ENCODE measurements at places on chromosomes 2 and 18. TPM values are rescaled to one million over a fixed set of nuclear protein-coding genes. Genes with fewer than 3 reads are reported as not detected.

SAG gene
- not detected for total RNA-seq

G6PC2 gene
- not detected for total RNA-seq

EFEMP1 gene
- total RNA-seq: 40.8 TPM

ANKRD53 gene
- total RNA-seq: 0.23 TPM

CD8B2 gene
- total RNA-seq: 0.26 TPM

GPR39 gene
- total RNA-seq: 33.7 TPM

REEP1 gene
- 50.3 TPM for total RNA-seq

HDLBP gene
- 417 TPM for total RNA-seq

AMER3 gene
- 0.16 TPM for total RNA-seq

CDK15 gene
- total RNA-seq: not detected

CNDP1 gene
- 0.19 TPM for total RNA-seq

GRCh38 chr2:228039752-228040534 lies 141.5 kb downstream of the SPHKAP start:
- no peak for DNase-seq

DNA sequence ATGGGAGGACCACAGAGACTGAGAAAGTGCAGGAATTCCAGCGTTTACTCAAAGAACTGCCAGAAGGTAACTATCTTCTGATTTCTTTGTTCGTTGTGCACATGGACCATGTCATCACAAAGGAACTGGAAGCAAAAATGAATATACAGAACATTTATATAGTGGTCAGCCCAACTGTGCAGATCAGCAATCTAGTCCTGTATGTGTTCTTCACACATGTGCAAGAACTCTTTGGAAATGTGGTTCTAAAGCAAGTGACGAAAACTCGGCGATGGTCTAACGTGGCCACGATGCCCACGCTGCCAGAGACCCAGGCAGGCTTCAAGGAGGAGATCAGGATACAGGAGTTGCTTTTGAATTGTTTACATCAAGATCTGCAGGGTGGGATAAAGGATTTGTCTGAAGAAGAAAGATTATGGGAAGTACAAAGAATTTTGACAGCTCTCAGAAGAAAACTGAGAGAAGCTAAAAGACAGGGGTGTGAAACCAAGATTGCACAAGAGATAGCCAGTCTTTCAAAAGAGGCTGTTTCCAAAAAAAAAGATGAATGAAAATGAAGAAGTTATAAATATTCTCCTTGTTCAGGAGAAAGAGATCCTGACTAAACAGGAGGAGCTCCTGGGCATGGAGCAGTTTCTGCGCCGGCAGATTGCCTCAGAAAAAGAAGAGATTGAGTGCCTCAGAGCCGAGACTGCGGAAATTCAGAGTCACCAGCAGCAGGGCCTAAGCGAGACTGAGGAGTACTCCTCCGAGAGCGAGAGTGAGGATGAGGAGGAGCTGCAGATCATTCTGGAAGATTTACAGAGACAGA lies 8.3 kb upstream of the CHST10 start:
- DNase-seq: no peak

GRCh38 chr2:85048534-85048933 lies 77.6 kb downstream of the KCMF1 start:
- DNase-seq: no peak

GRCh38 chr2:229775614-229776313 lies 61.4 kb upstream of the DNER start:
- DNase-seq: no peak

- DNase-seq: peak; percentile 49
These were observed 12.6 kb upstream of the KCNG2 start for GRCh38 chr18:79784965-79785770.

DNA sequence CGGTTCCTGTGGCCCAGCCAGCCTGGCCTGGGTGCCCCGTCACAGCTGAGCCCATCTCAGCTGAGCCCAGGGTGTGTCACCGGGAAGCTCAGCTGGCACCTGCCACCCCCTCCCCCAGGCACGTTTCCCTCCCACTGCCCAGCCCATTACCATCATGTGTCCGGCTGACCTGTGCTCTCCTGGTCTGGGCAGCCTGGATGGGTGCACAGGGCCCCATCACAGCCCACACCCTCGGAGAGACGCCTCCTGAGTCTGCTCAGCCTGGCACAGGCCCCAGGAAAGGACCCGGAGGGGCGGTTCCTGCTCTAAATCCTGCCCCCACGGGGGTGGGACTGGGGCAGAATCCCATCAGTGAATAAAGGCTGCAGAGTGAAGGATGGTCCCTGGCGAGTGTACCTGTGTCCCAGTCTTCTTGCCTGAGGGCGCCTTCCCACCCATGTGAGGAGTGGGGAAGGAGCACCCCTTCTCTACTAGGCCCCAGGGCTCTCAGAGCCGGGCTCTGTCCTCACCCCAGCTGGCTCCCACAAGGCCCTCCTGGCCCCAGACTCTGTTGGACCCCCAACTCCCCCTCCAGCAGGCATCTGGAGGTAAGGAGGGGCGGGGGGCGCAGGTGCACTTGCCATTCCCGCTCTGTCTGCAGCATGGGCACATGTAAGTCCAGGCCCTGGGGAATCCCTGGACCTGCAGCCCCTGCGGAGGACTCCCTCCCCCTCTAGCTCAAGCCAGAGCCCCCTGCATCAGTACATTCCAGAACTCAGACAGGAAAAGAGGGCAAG lies 21.2 kb downstream of the GPC1 start:
- peak; percentile 42 for DNase-seq

DNA sequence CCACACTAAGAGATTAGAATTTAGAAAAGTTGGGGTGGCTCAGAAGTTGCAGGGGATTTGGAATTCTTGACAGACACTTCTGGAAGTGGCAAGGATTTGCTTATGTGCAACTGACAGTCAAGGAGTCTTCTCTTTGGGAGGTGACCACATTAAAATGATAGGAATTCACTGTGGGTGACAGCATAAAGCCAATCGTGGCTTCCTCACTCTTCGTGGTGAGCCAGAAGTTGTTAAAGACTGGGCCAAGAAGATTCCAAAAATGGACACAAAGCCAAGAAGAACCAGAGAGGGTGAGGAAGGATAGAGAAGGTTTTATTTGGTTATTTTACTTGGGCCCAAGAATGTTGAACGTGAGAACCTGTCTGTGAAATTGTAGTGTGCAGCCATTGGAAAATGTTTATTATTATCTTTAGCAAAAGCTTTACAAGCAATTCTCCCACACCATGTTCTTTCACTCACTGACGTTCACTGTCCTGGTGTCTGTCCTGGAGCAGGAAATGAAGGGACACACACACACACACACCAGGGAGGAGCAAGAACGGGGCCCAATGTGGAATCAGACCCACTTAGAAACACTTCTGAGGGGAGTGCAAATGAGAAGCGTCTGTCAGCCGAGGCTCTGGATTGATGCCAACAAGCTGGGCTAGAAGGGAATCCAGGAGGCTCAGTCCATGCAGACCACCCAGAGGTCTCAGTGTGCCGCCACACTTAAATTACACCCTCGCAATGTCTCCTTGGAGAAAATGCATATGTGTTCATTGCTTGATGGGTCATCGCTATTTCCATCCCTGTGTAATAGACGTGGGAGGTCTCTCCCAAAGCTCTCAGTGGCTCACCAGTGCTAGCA lies 37.2 kb downstream of the STEAP3 start:
- DNase-seq: no peak

DNA sequence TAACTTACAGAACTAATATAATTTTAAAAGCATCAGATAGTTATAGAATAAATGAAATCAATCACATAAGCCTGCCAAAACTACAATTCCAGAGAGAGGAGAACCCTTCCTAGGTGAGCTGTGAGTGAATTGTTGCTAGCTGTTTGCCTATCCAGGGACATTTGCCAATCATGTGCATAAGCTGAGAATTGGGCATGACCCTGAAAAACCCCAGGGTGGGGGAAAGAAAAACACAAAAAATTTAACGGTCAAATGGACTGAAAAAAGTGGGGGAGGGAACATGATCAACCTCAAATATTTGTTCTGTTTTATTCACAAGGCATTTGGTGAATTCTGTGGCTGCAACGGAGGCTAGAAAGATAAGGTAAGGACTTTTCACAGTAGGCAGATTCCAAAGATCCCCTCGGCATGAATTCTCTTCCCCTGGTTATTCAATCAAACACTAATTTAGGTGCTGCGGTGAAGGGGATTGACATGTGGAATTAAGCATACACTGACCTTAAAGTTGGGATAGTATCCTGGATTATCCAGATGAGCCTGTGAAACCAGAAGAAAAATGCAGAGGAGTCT lies 203.9 kb upstream of the RGPD4 start:
- DNase-seq: no peak

- DNase-seq: no peak
These were observed 137.7 kb downstream of the SNTG2 start for GRCh38 chr2:1088192-1088860.

DNA sequence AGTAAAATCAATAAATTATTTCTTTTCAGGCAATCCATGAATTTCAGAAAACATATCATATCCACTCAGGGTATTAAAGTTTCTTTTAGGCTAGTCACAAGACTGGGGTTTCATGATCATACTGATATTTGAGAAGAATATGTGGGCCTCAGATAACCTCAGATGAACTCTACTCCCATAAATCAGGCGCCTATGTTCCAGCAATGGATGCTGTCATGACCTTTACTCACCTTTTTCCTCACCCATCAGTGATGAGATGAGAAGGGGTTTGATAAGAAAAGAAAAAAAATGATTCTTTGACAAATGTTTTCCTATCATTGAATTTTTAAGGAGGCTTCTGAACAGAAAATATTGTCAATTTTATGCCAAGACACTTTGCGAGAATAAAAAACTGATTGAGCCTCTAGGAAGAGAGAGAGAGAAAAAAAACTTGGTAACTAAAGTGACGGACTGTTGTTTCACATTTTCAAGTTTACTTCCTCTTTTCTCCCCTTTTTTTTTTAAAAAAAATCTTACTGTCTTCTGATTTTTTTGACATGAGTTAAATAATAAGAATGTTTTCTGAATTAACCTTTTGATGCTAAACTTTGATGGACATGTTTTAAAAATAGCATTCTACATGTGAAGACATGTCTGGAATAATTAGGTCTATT lies 309.1 kb upstream of the MAP2 start:
- DNase-seq: no peak

- DNase-seq: no peak
These were observed 173.0 kb upstream of the STK17B start for GRCh38 chr2:196344397-196344796.

DNA sequence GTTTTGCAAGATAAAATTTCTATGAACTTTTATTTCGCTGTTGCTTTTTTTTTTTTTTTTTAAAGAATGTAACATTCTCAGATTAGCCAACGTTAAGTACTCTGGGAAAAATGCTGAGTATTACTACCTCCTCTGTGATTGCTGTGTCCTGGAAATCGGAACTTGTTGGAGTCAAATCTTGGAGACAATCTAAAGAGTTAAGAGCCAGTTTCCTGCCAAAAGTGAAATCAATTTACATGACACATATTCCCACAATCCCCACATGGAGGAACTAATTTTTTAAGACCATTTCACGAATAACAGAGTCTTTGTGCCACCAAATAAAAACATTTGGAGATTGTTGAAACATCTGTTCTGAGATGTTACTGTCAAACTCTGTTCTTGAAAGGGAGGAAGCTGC lies 127.8 kb downstream of the MEP1B start:
- DNase-seq: no peak

GRCh38 chr18:56257205-56257604 lies 381.2 kb downstream of the TXNL1 start:
- no peak for DNase-seq

- DNase-seq: no peak
These were observed 146.9 kb downstream of the KLHL29 start for GRCh38 chr2:23531881-23532280.

DNA sequence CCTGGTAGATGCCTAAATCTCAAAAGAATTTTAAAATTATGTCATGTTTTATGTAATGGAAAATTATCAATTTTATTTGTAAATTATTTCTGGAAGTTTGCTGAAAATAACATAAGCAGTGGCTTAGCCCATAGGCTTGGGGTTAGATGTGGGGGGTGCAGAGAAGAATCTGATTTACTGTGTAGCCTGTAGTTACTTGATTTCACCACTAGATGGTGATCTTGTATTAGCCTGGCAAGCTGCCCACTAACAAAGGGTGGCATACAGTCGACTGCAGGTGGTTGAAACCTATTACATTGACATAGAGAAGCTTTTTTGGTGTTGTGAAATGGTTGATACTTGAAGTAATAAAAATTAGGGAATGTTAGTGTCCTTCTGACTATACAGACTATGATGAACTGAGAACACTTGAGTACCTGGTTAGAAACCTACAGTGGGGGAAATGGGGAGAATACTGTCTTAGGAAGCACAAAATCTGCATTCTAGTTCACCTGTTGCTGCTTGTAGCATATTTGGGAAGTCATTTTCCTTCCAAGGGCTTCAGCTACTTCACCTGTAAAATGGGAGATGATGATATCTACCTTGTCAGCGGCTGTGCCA lies 191.0 kb upstream of the LHCGR start:
- peak; percentile 21 for DNase-seq

- DNase-seq: no peak
These were observed 351.9 kb downstream of the SATB2 start for GRCh38 chr2:199105826-199106225.

DNA sequence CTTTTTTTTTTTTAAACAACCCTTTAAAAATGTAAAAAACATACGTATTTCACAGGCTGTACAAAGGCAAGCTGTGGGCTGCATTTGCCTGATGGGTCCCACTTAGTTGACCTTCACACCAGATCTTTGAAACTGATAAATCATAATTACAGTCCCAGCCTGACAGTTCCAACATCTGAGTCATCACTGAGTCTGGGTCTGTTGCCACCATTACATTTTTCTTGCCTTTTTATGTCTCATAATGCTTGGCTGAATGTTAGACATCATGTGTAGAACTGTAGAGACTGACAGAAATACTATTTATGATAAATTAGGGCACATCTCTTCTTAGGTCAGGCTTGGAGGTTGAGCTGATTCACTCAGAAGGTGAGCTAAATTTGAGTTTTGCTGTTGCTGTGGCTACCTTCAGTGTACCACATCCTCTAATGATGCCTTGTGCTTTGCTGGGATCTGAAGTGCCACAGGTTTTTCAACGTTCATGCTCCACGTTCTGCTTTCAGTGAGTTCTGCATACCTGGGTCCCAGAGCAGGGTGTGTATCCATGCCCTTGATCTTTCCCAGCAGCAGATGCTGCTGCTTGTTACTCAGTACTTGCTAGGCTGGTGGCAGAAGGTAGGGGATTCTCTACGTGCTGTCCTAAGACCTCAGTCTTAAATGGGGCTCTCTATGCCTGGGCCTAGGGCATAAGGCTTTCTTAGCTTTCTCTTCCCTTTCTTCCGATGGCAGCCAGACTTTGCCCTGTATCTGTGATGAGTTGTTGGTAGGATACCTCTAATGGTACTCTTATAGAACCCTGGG lies 160.6 kb upstream of the SMAD7 start:
- DNase-seq: no peak

DNA sequence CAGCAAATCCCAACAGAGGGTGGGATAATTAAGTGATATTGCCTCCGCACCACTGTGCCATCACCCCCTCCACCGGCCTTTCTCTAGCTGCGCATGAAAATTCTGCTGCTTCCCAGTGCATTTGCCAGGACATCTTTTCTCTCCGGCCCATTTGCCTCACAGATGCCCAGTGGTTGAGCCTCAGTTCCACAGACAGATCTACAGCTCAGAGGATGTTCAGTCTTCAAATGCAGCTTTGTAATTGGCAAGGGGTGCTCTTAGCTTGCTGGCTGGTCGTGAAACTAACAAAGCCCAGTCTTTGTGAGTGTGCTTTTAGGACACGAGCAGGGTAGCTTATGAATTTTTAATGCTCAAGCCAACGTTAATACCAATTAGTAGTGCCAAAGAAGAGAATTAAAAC lies 253.3 kb upstream of the REV1 start:
- DNase-seq: no peak

Data from mucosa of descending colon (tissue), 3 donors.